ENCODE measurements at places on chromosomes 12 and 14.

DNA sequence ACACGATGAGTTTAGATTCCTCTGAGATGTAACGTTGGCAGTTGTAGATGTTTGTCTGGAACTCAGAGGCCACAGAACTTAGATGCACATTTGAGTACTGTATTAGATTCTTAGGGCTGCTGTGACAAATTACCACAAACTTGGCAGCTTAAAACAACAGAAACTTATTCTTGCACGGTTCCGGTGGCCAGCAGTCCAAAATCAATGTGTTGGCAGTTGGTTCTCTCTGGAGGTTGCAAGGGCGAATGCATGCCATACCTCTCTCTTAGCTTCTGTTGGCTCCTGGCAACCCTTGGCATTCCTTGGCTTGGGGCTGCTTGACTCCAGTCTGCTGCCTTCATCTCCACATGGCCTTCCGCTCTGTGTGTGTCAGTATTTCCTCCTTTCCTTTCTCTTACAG lies 118.9 kb downstream of the C12orf75 start:
- DNase-seq: no peak

DNA sequence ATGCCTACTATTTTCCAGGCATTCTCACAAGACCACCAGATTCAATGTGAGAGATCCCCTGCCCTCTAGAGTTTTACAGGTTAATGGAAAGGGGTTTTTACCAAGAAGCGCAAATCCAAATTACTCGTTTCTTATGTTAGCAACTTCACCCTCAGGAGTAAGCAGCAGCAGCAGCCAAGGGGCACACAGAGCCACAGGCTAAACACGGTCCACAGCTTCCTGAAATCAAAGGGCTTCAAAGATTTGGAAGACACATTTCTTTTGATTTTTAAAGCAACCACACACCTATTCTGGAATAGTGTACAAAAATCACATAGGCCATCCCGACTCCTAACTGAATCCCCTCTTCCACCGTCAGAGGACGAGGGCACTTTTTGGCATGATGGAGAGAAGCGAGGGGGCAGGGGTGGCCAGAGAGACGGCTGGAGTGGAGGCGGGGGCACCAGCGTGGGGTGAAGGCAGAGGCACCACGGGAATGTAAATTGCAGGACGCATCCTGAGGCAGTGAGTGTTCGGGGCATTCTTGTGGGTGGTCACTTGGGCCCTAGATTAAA lies 107.0 kb downstream of the ARF6 start:
- DNase-seq: no peak

DNA sequence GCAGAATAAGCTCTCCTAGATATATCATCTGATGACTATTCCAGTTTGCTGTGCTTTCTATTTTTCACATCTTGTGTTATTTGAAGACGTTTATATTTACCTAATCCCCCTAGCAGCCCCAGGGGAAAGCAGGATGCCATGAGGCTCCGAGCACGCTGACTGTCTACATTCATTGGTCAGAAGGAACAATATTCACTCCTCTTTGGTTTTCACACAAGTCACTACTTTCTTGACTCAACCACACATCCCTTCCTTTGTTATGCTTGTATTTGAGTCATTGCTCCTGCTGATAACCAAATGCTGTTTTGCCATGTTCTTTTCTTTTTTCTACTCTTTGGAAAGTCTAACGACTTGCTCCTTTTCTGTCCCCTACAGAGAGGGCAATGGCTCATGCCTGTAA lies 86.5 kb upstream of the SLC38A2 start:
- DNase-seq: no peak

- no peak for DNase-seq
Measured at GRCh38 chr12:91704446-91704845, 441.2 kb downstream of the BTG1 start.

DNA sequence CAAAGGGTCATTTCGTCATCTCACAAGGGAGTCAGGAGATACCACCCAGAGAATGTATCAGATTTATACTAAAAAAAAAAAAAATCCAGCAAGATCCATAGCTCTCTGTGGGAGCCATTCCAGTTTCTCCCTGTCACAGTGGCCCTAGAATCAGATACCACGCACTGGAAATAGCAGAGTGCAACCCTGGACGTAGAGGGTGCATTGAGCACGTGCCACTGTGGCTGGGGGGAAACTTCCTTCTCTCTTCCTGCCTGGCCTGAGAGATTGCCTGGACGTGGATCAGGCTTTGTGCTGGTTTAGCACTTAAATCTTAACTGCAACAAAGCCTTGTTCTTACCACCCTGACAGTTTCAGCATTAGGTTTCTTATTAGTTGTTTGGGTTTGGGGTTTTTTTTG lies 124.3 kb downstream of the FBXL14 start:
- DNase-seq: no peak

GRCh38 chr12:77214136-77214535 lies 148.8 kb upstream of the E2F7 start:
- no peak for DNase-seq

GRCh38 chr14:22177870-22178269 lies 411.2 kb downstream of the DAD1 start:
- DNase-seq: no peak

DNA sequence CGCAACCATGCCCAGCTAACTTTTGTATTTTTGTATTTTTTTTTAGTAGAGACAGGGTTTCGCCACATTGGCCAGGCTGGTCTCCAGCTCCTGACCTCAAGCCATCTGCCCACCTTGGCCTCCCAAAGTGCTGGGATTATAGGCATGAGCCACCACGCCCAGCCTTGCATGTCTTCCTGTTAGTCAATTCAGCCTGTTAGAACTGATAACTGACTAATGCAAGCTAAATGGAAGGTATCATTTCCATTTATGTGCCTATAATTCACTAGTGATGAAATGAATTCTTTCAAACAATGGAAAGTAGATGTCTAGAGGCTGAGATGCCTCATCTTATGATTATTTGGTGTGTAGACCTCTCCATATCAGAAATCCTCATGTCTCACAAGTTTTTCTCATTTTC lies 37.3 kb upstream of the DIP2B start:
- DNase-seq: no peak

- no peak for DNase-seq
Measured at GRCh38 chr12:7723926-7724325, 12.7 kb downstream of the DPPA3 start.

GRCh38 chr12:46490635-46491034 lies 118.1 kb upstream of the SLC38A2 start:
- no peak for DNase-seq

DNA sequence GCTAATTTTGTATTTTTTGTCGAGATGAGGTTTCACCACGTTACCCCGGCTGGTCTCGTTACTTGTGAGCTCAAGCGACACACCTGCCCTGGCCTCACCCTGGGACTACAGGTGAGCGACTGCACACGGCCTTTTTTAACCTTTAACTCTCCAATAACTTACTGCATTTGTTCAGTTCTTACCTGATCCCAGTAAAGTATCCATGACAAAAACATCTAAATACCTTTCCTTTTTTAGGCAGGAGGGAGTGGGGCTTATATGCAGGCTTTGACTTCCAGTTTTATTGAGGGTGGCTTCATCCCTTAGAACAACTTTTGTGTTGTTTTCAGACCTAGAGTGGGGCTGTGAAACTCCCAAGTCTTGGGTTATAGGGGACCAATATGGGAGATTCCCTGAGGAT lies 68.3 kb downstream of the DENND5B start:
- DNase-seq: no peak

DNA sequence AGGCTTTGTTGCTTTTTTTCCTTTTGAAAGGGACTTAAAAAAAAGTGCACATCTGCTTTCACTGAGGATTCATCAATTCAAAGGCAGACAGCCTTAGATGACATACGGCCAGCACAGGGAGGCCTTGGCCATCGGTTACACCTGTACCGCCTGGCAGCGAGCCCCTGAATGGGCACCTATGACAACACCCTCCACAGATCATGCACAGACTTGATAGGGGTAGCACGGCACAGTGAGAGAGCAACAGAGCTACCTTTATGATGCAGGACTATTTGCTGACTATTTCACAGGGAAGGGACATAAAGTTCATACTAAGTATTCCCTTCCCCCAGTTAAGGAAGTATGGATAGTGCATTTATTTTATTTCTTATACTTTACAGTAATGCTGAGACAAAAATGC lies 137.9 kb upstream of the ARID2 start:
- DNase-seq: no peak

GRCh38 chr14:77849711-77850110 lies 49.8 kb downstream of the ADCK1 start:
- no peak for DNase-seq

DNA sequence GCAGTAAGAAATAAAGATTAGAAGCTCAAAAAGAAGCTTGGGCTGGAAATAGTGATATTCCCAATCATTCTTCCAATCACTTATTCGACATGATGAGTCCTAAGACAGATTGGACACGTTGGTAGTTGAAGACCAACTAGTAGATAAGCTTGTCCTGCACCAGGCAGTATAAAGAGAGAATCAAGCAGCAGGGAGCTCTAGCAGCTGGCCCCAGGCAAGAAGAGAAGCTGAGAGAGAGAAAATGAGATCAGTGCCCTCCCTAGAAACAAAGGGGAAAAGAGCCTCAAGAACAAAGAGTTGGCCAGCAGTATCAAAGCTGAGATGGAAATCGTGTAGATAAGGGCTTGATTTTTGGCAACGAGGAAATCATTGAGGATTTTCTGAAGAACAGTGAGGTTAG lies 20.6 kb downstream of the RASSF8 start:
- no peak for DNase-seq

- DNase-seq: no peak
Measured at GRCh38 chr12:45912774-45913173, 77.6 kb downstream of the SCAF11 start.

- DNase-seq: no peak
Measured at GRCh38 chr14:78605897-78606500, 435.8 kb downstream of the NRXN3 start.

- DNase-seq: peak; percentile 27
Measured at GRCh38 chr12:119989731-119990381, 820 bp downstream of the BICDL1 start.

- no peak for DNase-seq
Measured at GRCh38 chr14:22428700-22429291, 160.2 kb downstream of the DAD1 start.

DNA sequence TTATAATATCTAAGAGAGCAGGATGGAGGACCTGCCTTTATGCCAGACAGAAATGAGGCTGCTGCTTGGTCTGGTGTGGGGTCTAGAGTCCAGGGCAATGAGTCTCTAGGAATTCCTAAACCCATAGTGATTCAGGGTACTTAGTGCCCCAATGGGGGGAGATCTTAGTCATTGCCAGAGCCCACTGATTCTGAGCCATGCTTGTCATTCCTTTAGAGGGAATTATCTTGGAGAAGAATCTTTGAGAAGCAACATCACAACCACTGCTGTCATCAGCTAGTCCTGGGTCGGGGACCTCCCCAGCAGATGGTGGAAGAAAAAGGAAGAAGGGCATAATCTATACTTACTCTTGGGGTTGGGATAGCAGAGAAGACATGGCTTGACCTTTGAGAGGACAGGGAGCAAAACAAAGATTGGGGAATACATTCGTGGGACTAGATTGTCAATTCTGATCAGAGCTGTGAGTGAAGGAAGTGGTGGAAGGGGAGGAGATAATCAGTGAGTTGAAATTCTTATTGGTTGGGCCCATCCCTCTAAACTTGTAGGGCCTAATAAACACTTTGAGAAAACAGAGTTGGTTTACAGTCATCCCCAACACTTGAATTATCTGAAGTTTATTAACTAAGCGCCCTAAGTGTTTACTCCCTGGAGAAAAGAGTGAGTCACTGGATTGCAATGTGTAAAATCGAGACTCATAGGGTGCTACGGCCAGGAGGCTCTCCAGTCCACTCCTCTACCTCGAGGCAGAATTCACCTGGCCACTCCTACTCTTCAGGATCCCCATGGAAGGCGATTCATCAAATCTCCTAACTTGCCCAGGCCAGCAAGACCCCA lies 3.0 kb upstream of the KRT3 start:
- DNase-seq: no peak

- DNase-seq: peak; percentile 45
Measured at GRCh38 chr12:93766796-93767523, 89.8 kb downstream of the CRADD start.

GRCh38 chr14:38611928-38612327 lies 356.0 kb upstream of the CLEC14A start:
- DNase-seq: no peak

DNA sequence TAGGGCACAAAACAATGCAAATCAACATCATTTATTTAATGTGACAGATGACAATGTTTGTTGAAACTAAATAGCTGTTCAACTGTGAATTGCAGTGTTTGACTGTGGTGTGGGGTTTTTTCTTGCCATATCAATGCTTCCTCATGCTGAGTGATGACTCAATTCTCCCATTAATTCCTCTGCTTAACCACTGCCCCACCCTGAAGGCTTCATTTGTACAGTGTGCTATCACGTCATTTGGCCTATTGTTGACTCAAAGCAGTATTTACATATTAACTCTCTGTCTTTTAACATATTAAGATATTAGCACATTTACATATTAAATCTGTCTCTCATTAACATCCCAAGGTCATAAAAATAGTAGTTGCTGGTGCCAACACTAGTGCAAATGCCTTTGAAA lies 164.8 kb upstream of the NRXN3 start:
- DNase-seq: no peak

DNA sequence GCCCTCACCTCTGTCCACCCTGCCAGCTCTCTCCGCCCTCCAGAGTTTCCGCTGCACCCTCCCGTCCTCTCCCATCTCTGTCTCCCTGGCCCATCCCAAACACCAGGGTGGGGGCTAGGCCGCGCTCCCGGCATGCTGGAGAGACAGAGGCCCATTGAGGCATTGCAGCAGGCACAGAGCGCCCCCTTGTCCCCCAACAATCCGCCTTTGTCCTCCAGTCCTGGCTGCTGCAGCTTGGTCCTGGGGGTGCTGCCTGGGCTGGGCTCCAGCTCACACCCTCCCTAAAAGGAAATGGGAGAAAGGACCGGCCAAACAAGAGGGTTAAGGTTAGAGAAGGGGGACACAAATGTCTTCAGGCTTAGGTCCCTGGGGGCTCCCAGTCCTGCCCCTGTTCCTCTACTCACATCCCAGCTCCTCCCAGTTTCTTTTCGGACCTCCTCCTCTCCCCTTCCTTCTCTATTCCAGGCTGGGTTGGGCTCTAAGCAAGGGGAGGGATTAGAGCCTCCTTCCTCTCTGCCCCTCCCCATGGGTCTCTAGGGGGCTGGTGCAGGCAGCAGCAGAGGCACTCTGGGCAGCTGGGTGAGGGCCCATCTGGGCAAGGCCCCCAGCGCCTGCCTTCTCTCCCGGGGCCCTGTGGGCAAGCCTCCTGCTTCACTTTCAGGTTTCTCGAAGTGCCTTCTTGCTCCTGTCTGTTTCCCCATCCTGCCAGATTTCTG lies at the start of gene CMTM5:
Gene CMTM5, plus strand, starts transcription at position 565 of the 716 bp plus-strand sequence. CDS start 206 bp downstream, outside the sequence.
- DNase-seq: no peak

GRCh38 chr12:50186681-50187080 lies 19.5 kb upstream of the CERS5 start:
- no peak for DNase-seq

- DNase-seq: peak; percentile 33
Measured at GRCh38 chr12:101933866-101934514, 56.6 kb downstream of the DRAM1 start.

GRCh38 chr12:56683-57346 lies 9.8 kb upstream of the IQSEC3 start:
- no peak for DNase-seq

GRCh38 chr12:24270464-24270863 lies 321.0 kb upstream of the SOX5 start:
- DNase-seq: no peak

- DNase-seq: peak; percentile 50
Measured at GRCh38 chr12:9064815-9065606, 50.7 kb downstream of the A2M start.

GRCh38 chr12:34363050-34363673 lies 340.9 kb downstream of the ALG10 start:
- no peak for DNase-seq

- DNase-seq: no peak
Measured at GRCh38 chr12:124286414-124286813, 8.5 kb upstream of the RFLNA start.

- no peak for DNase-seq
Measured at GRCh38 chr12:77821699-77822203, 8.9 kb upstream of the NAV3 start.
